Fibroblast of upper back skin (primary cell): ENCODE measurements at places on chromosomes 2 and 18.
A peak's percentile ranks its signal among the peaks of the same experiment; 100 is the strongest.

DNA sequence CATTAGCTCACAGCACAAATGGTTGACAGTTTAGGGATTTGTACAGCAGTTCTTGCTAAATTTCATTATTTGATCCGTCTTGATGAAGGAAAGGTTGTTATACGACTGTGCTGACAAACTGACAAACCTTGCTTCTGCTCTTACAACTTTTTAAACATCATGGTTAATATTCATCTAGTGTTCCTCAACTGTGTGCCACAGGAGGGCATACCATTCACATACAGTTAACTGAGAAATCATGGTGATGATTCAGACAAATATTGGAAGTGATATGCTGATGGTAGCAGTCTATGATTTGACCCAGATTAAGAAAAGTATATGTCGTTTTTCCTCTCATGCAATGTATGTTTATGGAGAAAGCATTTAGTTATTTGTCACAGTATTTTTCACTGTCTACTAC lies 129.8 kb upstream of the FSIP2 start:
- DNase-seq = peak; percentile 10

DNA sequence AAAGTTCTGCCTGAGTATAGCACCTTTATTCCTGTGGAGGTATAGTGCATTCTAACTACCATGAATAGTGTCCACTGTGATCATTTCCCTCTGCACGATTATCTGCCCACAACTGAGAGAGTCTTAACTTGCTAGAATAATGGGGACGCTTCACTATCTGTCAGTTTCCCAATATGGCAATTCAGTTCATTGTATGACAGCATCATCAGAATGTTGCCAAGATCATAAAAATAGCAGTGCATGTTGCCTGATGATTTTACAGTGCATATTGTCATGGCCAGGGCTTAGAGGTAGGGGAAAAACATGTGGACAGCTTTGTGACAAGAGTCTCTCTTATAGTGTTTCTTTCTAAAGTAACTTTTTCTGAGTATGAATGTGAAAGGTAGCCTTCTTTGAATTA lies 6.1 kb downstream of the RASGRP3 start:
- no peak for DNase-seq

DNA sequence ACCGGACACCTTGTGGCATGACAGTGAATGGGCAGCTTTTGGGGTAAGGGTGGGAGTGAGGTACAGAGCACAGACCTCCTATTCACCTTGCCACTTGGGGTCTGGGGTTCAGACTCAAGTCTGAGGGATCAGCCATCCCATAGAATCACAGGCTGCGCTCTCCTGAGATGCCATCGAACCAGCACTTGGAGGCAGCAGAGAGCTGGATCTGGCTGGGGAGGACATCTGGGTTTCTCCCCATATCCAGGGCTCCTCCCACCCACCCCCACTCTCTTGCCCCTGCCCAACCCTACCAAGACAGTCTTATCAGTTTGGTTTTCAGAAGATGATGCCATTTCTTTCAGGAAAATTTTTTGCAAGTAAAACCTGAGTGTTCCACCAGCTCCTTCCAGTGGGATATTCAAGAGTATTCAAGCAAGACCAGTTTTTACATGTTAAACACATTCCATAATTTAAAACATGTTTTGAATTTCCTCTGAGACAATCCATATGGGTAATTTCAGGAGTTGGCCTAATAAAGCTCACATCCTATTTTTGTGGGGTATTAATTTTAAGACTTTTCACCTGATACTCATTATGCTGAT lies 29.2 kb upstream of the TEX44 start:
- peak; percentile 43 for DNase-seq

- DNase-seq = no peak
Observed at GRCh38 chr2:124147552-124147951, 122.5 kb downstream of the CNTNAP5 start.

DNA sequence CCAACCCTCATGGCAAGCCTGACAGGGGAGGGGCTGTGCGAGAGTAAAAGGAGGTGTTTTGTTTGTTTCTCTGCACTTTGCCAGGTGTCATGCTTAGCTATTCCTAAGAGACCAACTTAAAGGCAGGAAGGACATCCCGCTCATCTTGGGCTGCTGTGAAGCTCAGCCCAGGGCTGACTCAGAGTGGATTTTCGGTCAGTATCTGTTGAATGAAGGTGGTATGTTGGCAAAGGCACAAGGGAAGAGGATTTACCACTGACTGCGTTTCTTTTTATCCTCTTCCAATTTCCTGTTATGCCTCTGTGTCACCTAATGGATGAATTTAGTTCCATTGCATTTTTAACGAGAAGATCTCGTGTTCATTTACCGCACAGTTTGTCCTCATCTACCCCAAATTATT lies 18.9 kb downstream of the TRPM8 start:
- no peak for DNase-seq

DNA sequence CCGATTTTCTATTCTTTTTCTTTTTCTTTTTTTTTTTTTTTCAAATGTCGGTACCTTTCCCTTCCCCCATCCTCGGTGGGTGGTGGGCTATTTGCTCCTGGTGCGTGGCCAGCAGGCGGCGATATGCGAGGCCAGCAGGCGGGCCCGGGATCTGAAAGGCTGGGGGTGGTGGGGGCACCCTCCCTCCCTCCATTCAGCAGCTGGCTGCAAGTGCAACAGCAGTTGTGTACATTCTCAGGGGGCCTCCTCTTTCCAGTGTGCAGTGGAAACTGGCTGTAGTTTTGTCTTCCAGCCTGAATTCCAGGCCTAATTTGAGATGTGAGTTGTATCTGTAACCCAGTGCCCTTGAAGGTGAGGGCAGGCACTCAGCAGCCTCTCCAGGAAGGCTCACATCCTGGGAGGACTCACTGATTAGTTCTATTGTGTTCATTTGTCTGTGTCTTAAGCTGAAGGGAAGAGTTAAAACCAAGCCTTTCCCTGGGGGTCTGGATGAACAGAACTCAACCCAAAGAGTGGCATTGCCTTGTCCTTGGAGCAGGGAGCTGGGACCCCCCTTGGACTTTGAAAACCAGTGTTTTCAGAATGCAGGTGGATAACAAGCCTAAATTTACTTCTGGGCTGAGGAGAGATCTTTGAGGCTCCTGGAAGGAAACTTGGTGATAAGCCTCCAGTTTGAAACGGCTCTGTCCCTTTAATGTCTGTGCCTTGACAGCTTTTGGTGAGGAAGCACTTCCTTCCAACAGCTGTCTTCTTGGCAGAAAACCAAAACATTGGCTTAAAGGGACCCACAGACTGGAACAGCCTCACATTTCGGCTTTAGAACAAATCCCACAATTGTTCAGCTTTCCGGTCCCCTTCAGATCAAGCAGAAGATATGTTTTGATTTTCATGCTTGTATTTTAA lies 3.3 kb downstream of the MYCN start:
- peak; percentile 9 for DNase-seq

DNA sequence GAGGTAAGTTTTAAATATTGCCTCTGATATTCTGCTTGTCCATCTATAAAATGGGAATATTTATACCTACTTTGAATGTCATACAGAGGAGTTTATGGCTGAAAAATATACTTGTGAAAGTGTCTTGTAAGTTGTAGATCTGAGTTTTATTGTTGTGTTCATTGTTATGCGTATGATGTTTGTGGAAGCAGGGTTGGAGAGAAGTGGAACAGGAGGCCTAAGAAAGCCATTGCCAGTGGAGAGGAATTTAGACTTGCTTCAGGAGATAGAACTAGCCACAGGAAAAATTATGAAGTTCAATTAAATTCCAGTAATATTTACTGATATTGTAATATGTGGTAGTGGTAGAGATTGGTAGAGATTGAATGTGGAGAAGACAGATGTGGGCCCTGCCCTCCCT lies 491.9 kb upstream of the FANCL start:
- DNase-seq = no peak

DNA sequence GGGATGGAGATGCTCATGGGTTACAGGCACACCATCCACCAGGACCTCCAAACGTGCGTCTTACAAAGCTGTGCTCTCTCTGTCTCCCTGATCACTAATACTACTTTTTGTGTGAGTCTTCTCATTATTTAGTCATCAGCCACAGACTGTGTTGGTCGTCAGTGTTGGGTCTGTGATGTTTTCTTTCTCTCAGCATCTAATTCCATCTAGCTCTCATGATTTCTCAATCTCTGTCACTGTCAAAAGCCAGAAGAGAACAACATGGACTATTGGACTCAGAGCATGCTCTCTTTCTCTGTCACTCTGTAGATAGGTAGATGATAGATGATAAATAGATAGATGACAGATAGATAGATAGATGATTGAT lies 6.0 kb upstream of the ARL4C start:
- DNase-seq = no peak

DNA sequence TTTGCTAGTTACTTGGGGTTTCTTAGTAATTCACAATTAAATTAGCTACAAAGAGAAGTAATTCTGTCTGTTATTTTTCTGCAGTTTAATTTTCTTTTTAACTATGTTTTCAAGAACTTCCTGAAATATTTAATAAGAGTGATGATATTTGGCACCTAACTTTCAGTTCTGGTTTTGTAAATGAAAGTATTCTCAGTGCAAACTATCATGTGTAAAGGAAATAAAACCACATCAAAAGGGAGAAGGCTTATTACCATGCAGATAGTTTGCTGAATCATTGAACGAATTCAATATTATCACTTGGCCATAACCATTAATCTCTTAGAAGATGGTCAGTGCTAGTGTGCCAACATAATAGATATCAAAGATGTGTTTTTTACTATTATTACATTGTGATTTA lies 29.2 kb downstream of the DYTN start:
- no peak for DNase-seq

- DNase-seq = no peak
Observed at GRCh38 chr2:38260469-38260868, 116.6 kb downstream of the ATL2 start.

GRCh38 chr2:237556773-237557632 lies 9.4 kb upstream of the PRLH start:
- DNase-seq = no peak

GRCh38 chr2:127302168-127302567 lies 8.2 kb upstream of the ERCC3 start:
- DNase-seq = no peak

GRCh38 chr2:10370895-10371294 lies 68.2 kb downstream of the HPCAL1 start:
- no peak for DNase-seq

DNA sequence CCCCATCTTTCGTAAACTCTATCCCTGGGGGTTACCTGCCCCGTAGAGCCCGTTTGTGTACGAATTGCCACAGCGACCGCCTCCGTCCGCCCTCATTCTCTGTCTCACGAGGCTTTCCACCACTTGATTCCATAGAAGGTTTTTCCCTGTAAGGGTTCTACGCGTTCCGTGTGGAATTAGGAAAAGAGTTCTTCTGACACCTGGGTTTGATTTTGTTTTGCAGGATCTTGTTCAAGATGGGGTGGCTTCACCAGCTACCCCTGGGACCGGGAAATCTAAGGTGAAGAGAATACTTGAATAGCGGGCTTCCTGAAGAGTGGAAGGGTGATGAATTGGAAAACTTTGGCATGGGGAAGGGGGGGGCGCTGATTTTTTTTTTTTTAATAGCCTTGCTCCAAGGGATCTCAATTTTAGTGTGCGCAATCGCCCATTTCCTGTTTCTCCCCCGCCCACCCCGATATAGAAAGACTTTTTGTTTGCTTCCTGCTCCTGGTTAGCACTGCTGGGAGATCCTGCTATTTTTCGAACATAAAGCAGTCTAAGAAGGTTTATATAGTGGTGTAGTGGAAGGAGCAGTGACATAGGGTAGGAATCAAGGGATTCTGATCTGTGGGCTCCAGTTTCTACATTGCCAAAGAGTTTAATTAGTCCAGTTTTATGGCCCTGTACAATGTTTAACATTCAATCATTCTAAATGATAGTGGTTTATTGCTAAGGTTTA lies 564 bp downstream of the GCC2 start:
- peak; percentile 19 for DNase-seq

GRCh38 chr2:20985062-20985461 lies 58.8 kb downstream of the APOB start:
- no peak for DNase-seq
